ENCODE measurements at places on chromosomes 3 and 15. TPM values are rescaled to one million over a fixed set of nuclear protein-coding genes. Genes with fewer than 3 reads are reported as not detected.

P2RY14 gene
- 1.1 TPM for polyA plus RNA-seq

GRCh38 chr15:100169615-100170290 is 172.0 kb downstream of the ADAMTS17 start:
- H3K27ac ChIP-seq: peak overlapping the region; percentile 17
- H3K4me3 ChIP-seq: no peak overlapping the region
- no peaks in the 10 kb centered on the region for H3K27me3 ChIP-seq
- H3K4me1 ChIP-seq: peaks cover 7% of the 10 kb centered on the region

DNA sequence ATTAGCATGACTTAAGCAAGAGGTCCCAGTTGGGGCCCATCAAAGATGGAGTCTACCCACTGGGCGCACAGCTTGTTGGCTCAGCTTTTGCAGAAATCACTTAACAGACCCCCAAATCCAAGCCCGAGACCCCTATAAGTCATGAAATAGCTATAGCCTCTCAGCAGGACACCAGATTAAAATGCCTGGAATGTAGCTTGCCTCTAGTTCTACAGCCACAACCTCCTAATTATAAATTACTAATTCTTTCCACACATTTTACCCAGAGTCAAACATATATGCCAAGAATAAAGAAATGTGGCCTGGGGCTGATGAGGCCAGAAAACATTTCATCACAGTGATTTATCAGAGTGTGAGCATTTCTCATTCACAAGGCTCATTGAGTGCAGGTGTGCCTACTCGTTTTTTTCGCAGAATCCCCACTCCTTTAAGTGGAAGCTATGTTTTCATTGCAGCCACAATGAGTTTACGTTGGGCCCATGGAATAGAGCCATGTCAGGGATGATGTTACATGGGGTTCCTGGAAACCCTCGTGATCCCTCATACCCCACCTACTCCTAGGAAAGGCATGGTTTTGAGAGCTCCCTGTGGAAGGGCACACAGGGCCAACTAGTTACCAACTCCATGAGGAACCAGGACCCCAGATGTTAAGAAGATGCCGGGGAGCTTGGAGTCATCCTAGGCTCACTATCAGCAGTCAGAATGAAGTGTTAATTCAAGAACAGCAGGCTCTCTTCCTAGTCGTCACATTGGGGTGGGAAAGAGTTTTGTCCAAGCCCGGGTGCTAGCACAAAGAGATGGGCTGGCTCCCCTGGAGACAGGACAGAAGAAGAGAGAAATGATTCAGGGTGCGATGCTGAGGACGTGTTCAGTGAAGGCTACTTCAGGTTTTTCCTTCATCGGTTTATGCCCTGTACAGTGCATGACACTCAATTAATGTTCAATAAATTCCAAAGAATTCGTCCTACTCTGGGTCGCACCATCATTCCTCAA is 90.2 kb upstream of the ABHD17C start:
- no peaks in the 10 kb centered on the region for H3K27me3 ChIP-seq
- H3K36me3 ChIP-seq: no peaks in the 10 kb centered on the region
- H3K4me1 ChIP-seq: no peaks in the 10 kb centered on the region

GRCh38 chr15:95875121-95875643 is 455.3 kb upstream of the NR2F2 start:
- DNase-seq: no peak
- H3K27me3 ChIP-seq: no peaks in the 10 kb centered on the region
- H3K27ac ChIP-seq: no peak overlapping the region
- no peaks in the 10 kb centered on the region for H3K36me3 ChIP-seq

GOLGA6L10 gene
- 0.85 TPM for polyA plus RNA-seq

CPN2 gene
- polyA plus RNA-seq: not detected

ZMYND10 gene
- polyA plus RNA-seq: 0.76 TPM

MGLL gene
- 43.8 TPM for polyA plus RNA-seq

DNA sequence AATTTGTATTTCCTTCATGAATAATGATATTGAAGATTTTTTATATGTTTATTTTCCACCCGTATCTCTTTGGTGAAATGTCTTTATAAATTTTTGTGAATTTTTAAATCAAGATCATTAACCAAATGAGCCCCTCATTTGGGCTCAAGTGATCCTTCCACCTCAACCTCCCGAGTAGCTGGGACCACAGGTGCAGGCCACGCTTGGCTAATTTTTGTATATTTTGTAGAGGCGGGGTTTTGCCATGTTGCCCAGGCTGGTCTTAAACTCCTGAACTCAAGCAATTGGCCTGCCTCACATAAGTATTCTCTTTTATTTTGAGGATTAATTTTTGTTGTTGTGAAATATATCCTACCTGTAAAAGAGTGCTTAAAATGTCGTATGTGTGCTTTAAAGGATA is 4.9 kb downstream of the BBS4 start:
- DNase-seq: no peak
- H3K4me3 ChIP-seq: no peak overlapping the region
- no peaks in the 10 kb centered on the region for H3K27me3 ChIP-seq
- no peaks in the 10 kb centered on the region for H3K36me3 ChIP-seq
- H3K4me1 ChIP-seq: no peaks in the 10 kb centered on the region

DNA sequence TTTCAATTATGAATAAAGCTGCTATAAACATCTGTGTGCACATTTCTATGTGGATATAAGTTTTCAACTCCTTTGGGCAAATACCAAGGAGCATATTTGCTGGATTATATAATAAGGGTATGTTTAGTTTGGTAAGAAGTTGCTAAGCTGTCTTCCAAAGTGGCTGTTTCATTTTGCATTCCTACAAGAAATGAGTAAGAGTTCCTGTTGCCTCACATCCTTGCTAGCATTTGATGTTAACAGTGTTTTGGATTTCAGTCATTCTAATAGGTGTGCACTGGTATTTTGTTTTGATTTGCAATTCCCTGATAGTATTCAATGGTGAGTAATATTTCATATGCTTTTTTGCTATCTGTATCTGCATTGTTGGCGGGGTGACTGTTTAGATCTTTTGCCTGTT is 120.7 kb upstream of the MDFIC2 start:
- H3K27ac ChIP-seq: no peak overlapping the region
- H3K27me3 ChIP-seq: no peaks in the 10 kb centered on the region
- H3K4me3 ChIP-seq: no peak overlapping the region
- no peaks in the 10 kb centered on the region for H3K36me3 ChIP-seq
- no peak for DNase-seq

PLA2G4E gene
- polyA plus RNA-seq: not detected

UNC13C gene
- polyA plus RNA-seq: under 0.01 TPM

GRCh38 chr3:3600665-3601340 is 198.4 kb upstream of the LRRN1 start:
- no peaks in the 10 kb centered on the region for H3K36me3 ChIP-seq
- H3K4me3 ChIP-seq: no peak overlapping the region
- H3K4me1 ChIP-seq: no peaks in the 10 kb centered on the region
- H3K27me3 ChIP-seq: no peaks in the 10 kb centered on the region

GRCh38 chr3:171994646-171995428 is 44.5 kb upstream of the FNDC3B start:
- no peaks in the 10 kb centered on the region for H3K36me3 ChIP-seq
- no peak overlapping the region for H3K4me3 ChIP-seq
- H3K27ac ChIP-seq: no peak overlapping the region
- H3K27me3 ChIP-seq: no peaks in the 10 kb centered on the region
